ENCODE measurements at places on chromosomes 5 and 9. TPM values are rescaled to one million over a fixed set of nuclear protein-coding genes. Genes with fewer than 3 reads are reported as not detected.

EIF4E1B gene
- not detected for total RNA-seq

TAF1L gene
- total RNA-seq = under 0.01 TPM

LHX2 gene
- not detected for total RNA-seq

NEUROG1 gene
- total RNA-seq = not detected

PDE8B gene
- not detected for total RNA-seq

CER1 gene
- total RNA-seq = not detected

MACROH2A1 gene
- total RNA-seq = 184 TPM

SPATA31D4 gene
- total RNA-seq = not detected

SEMA5A gene
- 12.5 TPM for total RNA-seq

TAF11L10 gene
- not detected for total RNA-seq

NRG2 gene
- 0.73 TPM for total RNA-seq

SLC6A7 gene
- not detected for total RNA-seq

AMBP gene
- 0.17 TPM for total RNA-seq

Data from smooth muscle cell of trachea (primary cell).